ENCODE measurements at places on chromosomes 11 and 22.

- DNase-seq: no peak
Measured at GRCh38 chr11:83612891-83613766, 327.0 kb upstream of the CCDC90B start.

- DNase-seq: no peak
Measured at GRCh38 chr11:93734427-93735222, 6.7 kb downstream of the TAF1D start.

GRCh38 chr11:64894070-64894811, 15.8 kb upstream of the EHD1 start:
- peak; percentile 95 for DNase-seq

- no peak for DNase-seq
Measured at GRCh38 chr11:106072804-106073203, 4.3 kb downstream of the KBTBD3 start.

GRCh38 chr22:40235308-40235707, 57.6 kb downstream of the TNRC6B start:
- DNase-seq: no peak

DNA sequence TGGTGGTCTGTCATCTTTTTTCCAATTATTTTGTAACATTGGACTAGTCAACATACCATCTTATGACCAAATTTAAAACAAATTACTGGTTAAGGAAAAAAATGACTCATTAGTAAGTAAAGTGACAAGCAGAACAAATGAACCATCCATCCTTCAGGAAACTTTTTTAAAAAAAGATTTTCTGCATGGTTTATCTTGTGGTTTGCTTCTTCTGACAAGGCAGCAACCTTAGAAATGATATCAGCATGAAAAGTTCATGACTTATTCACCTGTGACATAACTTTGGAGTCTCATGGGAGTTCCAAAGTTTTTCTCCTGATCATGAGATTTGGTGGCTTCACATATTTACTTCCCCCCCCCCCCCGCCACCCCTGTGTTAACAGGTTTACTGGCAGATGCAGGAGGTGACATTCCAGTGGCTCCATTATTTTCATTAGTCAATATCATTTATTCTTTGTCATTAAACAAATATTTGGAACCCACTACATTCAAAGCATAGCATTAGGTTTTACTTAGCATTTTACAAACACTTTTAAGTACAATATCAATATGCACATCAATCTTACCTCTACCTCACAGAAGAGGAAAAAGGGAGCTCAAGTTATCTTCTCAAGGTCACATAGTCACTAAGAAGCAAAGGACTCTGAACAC, 40.7 kb downstream of the DCUN1D5 start:
- DNase-seq: no peak

- DNase-seq: no peak
Measured at GRCh38 chr11:34564807-34565241, 51.2 kb upstream of the ELF5 start.

DNA sequence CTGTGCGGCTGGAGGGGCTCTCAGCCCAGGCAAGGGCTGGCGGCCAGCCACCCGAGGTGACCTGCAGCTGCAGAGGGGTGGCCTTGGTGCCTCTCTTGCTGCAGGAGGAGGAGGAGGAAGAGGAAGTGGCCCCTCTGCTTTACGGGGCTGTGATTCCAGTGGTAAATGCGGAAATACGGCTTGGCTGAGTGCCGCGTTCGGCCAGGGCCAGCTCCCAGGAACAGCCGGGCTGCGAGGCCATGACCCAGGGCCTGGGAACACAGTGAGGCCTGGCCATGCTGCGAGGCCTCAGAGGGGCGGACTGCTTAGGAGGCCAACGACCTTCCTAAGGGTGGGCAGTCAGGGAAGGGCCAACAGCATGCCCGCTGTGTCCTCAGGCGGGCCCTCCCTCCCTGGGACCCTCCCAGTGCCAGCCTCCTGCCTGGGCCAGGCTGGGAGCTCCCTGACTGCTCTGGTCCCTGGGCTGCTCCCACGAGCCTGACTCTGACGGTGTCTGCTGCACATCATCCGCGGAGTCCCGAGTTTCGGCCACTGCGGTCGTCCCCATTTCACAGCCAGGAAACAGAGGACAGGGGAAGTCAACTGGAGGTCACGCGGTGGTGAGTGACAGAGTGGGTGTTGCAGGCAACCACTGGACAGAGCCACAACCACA, 20.8 kb upstream of the PPARA start:
- no peak for DNase-seq

GRCh38 chr22:23908587-23909205, 14.5 kb downstream of the MIF start:
- no peak for DNase-seq

DNA sequence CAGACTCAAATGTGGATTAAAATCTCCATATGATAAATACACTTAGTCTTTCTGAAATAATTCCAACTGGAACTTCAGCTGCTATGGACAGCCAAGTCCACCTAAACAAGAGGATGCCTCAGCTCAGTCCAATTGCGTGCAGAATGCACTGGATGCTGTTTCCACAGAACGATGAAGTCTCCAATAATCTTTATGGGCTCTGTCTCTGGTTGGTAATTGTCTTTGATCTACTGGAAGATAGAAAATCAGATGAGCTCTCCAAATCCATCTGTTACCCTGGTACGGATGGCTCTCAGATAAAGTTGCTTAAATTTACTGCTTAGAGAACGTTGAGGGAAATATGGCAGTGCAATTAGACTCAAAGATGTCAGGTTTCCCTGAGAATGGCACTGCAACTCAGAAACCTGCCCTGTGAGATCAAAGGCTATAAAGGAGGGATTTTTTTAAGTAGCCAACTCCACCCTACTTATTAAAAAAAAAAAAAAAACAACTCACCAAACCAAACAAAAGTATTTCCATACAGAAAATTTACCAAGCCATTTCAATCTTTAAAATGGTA, 859 bp upstream of the BIRC3 start:
- DNase-seq: no peak

- peak; percentile 9 for DNase-seq
Measured at GRCh38 chr11:108592591-108593213, 866 bp downstream of the EXPH5 start.

DNA sequence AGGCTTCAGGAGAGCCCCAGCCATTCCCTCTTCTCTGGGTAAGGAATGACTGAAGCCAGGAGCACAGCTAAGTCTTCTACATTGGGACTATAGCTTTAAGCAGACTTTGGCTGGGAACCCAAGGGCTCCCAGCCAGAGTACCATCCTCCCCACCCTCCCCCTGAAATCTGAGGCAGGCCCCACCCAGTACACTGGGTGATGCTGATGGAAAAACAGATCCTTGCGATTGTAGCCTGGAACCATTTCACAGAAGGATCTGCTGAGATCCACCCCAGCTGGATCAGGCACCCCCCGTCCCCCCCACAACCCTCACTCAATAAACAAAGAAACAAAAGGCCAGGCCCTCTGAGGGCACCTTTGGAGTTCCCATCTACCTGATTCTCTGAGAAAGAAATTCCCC, 39.8 kb downstream of the IL18BP start:
- DNase-seq: no peak

- DNase-seq: no peak
Measured at GRCh38 chr11:26958005-26958701, 35.8 kb upstream of the FIBIN start.

GRCh38 chr11:43933226-43933607, 9.2 kb upstream of the C11orf96 start:
- DNase-seq: no peak

DNA sequence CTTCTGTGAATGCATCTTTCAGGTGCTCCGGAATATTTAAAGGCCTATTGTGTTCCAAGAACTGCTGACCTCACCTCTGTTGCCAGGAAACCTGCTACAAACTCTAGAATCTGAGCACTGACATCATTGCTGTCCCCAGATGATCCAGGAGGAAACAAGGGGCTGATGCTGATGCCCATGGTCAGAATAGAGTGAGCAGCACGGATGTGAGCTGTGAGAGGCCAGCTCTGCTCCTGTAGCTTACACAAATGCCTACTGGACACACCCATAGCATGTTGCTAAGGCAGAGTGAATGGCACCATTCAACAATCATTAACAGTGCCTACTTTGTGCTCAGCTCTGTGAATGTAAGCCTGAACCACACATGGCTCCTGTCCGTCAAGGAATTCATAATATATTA, 276.7 kb upstream of the API5 start:
- no peak for DNase-seq

- DNase-seq: no peak
Measured at GRCh38 chr11:31820438-31820818, 9.3 kb upstream of the PAX6 start.
